Adipocyte (in vitro differentiated cells): ENCODE measurements at places on chromosomes 6 and 20.
A peak's percentile ranks its signal among the peaks of the same experiment; 100 is the strongest.

- no peak for DNase-seq
These were observed 199.3 kb upstream of the SHLD1 start for GRCh38 chr20:5550733-5551529.

- peak; percentile 59 for DNase-seq
These were observed 25.8 kb upstream of the TMEM217 start for GRCh38 chr6:37283671-37284151.

- DNase-seq: no peak
These were observed 33.0 kb downstream of the FOXP4 start for GRCh38 chr6:41579088-41579610.

GRCh38 chr6:110307368-110307767 is 50.8 kb downstream of the METTL24 start:
- no peak for DNase-seq

DNA sequence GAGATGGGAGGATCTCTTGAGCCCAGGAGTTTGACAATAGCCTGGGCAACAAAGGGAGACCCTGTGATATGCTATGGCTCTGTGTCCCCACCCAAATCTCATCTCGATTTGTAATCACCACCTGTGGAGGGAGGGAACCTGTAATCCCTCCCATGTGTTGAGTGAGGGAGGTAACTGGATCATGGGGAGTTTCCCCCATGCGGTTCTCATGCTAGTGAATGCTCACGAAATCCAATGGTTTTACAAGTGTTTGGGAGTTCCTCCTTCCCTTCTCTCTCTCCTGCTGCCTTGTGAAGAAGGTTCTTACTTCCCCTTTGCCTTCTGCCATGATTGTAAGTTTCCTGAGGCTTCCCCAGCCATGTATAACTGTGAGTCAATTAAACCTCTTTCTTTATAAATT is 3.4 kb downstream of the NUDT3 start:
- no peak for DNase-seq

DNA sequence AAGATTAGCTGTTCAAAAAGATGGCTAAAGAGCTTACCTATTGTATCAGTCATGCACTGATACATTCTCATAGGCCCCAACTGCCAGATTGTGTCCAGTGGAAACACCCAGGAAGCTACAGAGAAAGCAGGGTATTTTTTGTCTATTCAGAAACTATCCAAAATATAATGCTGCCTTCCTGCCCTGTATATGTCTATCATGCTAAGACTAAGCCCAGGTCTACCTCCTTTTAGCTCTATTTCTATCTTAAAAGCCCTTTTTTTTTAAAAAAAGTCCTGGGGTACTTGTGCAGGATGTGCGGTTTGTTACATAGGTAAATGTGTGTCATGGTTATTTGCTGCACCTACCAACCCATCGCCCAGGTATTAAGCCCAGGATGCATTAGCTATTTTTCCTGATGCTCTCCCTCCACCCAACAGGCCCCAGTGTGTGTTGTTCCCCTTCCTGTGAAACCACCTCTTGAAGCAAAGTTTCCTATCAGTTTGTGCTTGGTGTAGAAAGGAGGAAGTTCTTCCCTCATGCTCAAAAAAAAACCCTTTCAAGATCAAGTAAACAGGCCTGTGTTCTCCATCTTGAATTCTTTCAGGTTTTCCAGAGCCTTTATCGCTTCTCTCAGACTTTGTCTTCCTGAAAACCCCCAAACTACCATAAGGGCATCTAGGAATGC is 514 bp downstream of the DEFB129 start:
- DNase-seq: no peak

DNA sequence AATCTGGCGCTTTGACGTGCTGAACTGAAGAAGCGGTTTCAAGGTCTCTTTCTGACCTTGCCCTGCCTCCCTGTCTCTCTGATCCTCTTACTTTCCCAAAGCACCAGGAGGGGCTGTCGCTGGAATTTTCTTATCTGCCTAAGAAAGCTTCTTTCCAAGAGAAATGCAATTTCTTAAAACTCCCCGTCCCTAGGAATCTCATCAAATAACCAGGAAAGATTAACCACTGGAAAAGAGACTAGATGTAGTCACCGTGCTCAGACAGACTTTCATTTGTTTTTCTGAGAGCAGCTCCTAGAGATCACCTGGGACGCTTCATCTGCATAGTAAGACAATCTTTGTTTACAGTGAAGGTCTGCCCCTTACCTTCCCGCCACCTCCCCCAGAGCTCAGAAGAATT is 38.6 kb downstream of the PDYN start:
- DNase-seq: no peak

GRCh38 chr6:5045416-5045815 is 39.7 kb upstream of the PPP1R3G start:
- no peak for DNase-seq
